ENCODE measurements at places on chromosomes 6 and 20.

DNA sequence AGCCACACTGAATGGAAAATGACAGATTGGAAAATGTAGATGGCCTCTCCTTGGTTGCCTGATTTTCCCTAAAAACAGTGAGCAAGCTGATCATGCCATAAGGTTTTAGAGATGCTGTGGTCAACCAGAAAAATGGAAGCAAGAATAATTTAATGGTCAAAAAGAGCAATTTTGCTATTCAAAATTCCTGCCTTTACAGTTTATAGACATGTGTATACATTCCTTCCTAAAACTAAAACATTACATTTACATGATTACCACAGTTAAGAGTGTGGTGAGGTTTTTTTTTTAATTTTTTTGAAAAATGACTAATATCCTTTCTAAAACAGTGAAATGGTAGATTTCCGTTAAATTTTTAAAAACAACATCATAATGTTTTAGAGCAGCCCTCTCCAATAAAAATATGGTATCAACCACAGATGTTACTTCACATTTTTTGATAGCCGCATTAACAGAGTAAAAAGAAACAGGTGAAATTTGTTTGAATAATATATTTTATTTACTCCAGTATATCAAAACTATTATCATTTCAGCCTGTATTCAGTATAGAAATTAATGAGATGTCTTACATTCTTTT is 407.0 kb upstream of the SOX4 start:
- no peak for DNase-seq

- no peak for DNase-seq
Measured at GRCh38 chr20:44583157-44583556, 778 bp downstream of the PKIG start.

- DNase-seq, result no peak
Measured at GRCh38 chr6:146962329-146962728, 241.9 kb upstream of the STXBP5 start.

- DNase-seq, result no peak
Measured at GRCh38 chr6:149271348-149272340, 45.9 kb upstream of the TAB2 start.

GRCh38 chr6:79635232-79635543 is 4.1 kb downstream of the SH3BGRL2 start:
- DNase-seq, result no peak
